ENCODE measurements at places on chromosomes 6 and 20.

DNA sequence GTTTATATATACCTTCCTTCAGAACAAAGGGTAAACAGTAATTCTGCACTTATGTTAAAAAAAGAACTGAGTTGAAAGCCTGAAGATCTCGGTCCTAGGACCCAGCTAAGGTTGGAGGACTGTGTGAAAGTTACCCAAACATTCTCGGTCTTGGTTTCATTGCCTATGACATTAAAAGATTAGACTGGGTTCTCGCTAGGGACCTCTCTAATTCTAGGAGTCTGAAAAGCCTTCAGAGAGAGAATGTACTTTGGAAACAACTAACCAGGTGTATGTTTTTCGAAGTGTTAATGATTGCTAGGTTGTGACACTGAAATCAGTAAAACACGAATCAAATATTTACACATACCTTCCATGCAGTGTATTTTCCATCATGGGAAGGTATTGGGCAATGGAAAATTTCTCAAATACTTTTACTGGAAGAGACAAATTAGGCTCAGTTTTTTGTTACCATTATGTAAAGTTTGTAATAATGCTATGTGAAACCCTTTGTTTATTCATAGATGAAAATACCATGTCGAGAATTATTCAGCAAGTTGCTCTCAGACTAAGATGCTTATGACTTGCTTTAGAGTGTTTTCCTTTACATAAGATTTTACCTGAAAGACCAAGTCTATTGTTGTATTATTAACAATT, 113.7 kb upstream of the LOC128125822 start:
- no peak for DNase-seq

DNA sequence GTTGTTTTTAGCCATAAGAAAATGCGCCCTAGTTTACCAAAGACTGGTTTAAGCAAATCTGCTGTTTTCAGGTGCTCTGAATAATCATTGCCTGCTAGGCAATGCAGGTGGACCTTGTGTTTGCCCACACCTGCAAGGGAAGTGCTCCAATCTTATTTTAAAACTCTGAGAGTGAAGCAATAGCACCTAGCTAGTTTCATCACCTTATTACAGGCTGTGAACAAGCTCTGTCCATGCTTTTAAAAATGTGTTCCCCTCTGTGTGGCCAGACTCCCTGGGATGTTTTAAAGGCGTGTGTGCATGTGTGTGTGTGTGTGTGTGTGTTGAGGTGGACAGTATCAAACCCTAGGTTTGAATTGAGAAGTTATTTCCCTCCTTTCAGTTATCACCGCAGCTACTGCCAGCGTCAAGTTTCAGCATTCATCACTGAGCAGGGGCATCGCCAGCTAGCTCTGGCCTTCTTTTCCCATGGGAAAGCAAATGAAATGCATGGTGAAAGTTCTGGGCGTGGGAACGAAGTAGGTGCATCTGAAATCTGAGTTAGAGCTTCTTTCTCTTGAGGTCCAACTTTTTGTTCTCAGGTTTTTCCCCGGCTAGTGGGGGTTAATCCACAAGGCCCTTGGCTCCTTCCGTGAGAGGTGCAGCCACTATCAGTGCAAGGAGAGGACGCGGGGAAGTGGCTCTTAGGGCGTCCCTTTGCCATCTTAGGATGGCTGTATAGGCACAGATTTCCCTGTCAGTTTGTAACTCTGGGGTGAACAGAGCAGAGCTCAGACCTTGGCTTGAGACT, 30.8 kb downstream of the DUSP22 start:
- DNase-seq, result no peak

DNA sequence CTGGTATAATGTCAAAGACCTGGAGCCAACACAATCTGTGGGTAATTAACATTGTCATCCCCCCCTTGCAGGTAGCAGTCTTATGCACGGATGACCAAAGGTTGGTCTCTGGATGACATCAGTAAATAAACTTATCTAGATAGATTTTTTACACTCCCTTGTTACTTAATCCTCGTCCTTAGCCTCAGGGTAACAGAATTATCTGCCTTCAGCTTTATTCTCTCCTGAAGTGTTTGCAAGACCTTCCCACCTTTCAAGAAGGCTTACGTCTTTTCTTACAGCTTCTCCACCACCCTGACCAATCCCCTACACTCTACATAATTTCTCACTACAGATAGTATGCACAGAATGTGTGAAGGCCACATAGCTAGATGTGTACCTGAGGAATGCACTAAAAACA, 434.8 kb upstream of the HTR1E start:
- DNase-seq, result no peak

GRCh38 chr6:112503091-112503596, 156.0 kb downstream of the RFPL4B start:
- DNase-seq, result no peak

- no peak for DNase-seq
Observed at GRCh38 chr6:38524436-38525145, 115.1 kb downstream of the BTBD9 start.
